ENCODE measurements at places on chromosomes 6 and 20.

- DNase-seq = no peak
These were observed 90.9 kb upstream of the ARMC2 start for GRCh38 chr6:108757357-108757756.

DNA sequence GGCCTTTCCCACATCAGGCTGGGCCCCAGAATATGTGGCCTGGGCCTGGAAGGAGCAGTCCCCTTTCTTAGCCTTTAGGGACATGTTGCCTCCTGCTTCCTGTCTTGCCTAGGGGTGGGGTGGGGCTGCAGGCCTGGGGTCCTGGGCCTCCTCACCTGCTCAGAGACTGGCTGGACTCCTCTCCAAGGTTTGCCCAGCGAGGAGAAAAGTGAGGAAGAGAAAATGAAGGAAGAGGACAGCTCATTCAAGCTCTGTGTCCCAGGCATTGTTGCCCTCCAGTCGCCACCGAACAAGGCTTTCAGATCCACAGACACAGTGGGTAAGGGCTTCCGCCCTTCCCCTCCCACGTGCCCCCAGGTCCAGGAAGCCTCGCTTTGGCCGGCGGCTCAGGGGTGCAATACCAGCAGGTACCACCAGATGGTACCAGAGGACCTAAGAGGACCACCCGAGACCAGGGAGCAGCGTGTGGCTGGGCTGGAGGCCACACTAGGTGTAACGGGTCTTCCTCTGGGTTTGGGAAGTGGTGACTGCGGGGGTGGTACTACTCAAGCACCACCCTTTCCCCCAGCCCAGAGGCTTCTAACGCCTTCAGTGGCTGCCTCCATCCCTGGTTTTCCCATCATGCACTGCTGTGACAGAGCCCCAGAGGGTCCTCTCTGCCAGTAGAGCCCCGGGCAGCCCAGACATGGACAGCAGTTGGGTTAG lies 5.5 kb upstream of the BAK1 start:
- peak; percentile 73 for DNase-seq

GRCh38 chr6:144657691-144658090 lies 372.6 kb downstream of the UTRN start:
- peak; percentile 40 for DNase-seq

GRCh38 chr20:35237486-35237885 lies 11.0 kb downstream of the MMP24 start:
- DNase-seq = no peak

DNA sequence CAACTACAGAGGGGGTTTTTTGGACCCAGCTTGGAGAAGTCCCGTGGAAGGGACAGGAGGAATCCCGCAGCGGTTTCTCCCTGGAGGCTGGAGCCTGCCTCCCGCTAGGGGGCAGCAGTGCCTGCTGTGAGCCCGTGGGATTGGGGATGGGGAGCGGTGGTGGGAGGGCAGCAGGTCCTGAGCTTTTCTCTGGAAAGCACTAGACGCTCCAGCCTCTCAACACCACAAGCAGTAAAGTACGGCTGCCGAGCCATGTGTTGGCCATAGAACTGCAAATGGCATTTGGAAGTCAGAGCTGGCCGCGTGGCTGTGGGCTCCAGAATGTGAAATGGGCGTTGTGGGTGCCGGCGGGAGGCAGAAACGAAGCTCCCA lies 47.8 kb downstream of the GMPR start:
- DNase-seq = peak; percentile 56

DNA sequence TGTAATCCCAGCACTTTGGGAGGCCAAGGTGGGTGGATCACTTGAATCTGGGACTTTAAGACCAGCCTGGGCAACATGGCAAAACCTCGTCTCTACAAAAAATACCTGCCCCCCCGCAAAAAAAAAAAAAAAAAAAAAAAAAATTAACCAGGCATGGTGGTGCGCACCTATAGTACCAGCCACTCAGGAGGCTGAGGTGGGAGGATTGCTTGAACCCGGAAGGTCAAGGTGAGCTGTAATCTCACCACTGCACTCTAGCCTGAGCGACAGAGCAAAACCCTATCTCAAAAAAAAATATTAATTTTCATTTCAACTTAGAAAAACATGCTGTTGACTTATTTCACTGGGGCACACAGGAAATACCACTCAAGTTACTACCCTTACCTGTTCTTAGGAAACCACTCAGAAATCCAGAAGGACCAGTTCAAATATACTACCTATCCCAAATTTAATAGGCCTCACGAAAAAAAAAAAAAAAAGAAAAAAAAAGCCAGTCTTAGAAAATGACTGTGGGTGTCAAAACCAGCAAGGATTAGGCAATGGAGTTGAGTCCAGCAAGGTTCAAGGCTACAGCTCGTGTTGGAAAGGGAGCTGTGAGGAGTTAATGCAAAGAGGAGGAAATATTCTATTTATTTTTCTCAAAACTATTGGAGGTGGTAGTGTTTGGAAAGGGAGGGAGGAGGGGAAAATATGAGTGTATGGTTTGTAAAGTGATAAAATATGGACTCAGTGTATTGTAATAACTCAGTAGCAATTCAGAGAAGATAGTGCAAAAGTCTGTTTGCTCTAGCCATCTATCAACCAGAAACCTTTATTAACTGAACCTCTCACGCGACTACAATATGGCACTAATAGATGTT lies 33.9 kb upstream of the PIM1 start:
- DNase-seq = no peak

- no peak for DNase-seq
These were observed 14.7 kb upstream of the ZNF831 start for GRCh38 chr20:59148701-59149493.

- DNase-seq = peak; percentile 11
These were observed 54.0 kb downstream of the TMEM242 start for GRCh38 chr6:157269261-157269794.
